Activated naive CD8-positive, alpha-beta T cell treated with anti-CD3 and anti-CD28 coated beads, Interleukin-2, amount 50 U/mL, for 16 hours (primary cell): ENCODE measurements at places on chromosomes 2 and 18.

DNA sequence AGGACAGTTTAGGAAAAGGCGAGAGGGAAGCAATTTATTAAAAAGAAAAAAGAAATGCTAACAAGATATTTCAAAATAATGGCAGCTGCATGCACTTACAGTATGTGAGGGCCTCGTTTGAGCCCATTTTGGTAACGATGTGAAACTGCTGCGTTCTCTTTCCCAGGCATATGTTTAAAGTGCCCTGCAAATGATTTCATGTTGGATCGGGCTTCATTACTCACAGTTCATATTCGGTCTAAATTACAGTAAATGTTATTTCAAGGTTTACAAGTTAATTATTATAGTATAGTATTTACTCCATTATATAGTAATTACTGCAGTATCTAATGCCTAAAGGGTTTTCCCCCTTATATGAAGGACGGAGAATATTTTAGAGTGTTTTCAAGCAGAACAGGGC, 679.1 kb downstream of the BCL11A start:
- no peak for DNase-seq

DNA sequence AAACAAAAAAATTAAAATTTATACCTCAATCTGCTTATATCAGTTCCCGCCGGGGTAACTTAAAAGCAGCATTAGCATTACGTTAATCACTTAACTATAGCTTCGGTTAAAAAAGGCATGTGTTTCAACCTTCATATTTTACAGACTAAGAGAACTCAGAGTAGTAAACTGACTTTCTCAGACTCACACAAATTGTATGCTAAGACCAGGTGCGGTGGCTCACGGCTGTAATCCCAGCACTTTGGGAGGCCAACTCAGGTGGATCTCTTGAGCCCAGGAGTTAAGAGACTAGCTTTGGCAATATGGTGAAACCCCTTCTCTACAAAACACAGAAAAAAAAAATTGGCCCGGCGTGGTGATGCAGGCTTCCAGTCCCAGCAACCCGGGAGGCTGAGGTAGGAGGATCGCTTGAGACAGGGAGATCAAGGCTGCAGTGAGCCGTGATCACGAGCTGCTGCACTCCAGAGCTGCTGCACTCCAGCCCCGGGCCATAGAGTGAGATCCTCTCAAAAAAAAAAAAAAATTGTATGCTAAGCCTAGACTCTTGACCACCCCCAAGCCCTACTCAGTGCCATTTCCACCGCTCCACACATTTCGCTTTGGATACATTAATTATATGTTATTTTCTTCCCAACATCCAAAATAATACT, 2.4 kb downstream of the HNRNPLL start:
- DNase-seq, result no peak

DNA sequence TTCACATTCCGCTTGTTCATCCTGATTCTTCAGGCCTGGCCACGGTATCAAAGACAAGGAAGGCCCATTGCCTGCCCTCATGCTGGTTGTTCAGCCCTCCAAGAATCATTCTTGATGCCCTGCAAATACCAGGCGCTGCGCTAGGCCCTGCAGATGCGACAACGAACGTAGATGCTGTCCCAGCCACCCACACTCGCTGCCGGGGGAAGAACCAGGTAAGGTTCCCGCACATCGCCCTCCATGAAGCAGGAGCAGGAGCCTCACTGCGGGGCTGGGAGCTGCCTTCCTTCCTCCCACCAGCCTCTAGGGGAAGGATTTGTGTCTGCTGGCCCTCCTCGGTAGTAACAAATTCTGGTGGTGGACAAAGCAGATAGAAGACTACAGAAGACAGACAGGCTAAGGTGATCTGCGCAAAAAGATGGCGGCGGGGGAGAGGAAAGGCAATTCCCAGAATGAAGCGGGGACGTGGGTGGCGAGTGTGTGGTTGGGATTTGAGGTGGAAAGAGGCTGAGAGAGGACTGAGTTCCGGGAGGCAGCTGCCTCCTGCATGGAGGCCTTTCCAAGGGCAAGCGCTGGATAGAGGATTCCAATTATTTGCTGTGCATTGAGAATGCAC, 19.8 kb upstream of the GPR55 start:
- no peak for DNase-seq

DNA sequence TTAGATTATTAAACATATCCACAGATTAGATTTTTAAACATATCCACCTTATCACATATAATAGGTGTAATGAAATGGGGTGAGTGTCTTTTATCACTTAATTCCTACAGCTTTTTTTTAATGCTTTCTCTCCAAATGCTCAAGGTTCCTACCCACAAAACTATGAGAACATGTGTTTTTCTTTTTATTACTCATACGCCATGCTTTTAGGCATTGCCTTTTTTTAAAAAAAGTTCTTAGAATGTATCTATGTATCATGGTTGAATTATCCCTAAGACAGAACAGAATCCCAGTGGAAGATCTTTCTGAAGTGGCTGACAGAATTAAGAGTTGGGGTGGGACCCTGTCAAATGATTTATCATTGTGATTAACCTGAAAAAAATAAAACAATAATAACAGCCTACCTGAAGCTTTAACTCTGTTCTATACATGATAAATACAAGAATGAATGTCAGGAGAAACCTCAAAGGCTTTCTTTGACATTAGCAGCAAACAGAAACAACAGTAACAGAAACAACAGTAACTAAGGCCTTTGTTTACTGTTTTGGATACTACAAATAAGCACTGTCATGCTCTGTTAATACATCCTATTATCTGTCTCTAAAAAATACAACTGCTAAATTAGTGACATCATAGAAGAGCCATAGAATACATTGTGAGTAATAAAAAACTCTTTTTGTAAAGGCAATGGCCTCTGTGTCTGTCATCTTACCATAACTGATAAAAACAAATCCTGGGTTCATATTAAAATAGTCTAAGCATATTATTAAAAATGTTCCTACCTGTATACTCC, 4.1 kb upstream of the ZNF397 start:
- no peak for DNase-seq

GRCh38 chr2:84286878-84287277, 172.2 kb downstream of the SUCLG1 start:
- no peak for DNase-seq

DNA sequence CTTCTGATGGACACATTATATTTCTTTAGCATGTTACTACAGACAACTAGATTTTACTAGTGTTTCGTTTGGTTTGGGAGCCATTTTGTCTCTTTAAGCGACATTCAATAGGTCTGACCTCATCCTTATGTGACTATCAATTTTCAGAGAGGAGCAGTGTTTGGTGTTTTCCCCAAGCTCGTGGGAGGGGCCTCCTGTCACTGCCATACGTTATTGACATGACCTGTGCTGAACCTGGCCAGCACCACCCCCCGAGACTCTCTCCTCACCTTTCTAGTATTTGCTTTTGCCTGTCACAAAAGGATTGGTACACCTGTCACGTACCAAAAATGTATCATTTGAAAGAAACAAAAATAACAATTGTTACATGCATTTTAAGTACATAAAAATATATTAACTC, 69.3 kb downstream of the PSMG2 start:
- DNase-seq, result no peak

DNA sequence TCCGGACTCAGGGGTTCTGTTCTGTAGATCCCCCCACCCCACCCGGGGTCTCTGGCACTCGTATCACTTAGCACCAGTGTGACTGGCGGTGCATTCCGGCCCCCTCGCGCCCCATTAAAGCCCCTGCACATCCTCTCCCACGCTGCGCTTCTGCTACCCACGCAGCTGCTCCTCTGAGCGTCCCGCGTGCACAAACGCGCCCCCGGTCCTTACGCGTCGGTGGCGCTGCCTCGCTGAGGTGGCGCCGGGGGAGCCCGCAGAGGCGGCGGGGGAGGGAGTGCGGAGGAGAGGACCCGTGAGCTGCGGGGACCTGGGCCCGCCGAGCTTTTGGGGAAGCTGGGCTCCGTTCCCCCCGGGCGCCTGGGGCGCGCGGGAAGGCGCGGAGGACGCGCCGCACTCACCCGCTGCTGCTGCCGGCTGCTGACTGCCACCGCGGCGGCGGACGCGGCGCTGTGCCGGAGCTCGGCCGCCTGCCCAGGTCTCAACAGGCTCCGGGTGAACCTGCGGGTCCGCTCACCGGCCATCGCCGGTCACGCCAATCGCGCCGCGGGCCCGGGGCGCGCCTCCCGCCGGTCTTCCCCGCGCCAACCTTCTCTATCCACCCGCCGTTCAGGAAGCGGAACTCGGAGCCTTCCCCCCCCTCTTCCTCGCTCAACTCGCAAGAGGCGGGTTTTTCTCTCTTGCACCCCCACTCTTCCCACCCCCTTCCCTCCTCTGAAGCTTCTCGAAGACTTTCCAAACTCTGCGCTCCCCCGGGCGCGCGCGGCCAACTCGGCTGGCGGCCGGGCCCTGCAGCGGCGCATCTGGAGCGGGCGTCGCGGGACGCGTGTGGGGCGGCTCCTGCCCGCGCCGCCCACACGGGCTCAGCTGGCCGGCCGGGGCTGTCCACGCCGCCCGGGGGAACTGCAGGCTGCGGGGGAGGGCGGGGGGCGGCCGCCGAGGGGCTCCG, at the start of gene DOCK10:
DOCK10 (minus strand) TSS at position 618 of the 949 bp plus-strand sequence; CDS start at position 524, 94 bp downstream.
- peak; percentile 53 for DNase-seq

DNA sequence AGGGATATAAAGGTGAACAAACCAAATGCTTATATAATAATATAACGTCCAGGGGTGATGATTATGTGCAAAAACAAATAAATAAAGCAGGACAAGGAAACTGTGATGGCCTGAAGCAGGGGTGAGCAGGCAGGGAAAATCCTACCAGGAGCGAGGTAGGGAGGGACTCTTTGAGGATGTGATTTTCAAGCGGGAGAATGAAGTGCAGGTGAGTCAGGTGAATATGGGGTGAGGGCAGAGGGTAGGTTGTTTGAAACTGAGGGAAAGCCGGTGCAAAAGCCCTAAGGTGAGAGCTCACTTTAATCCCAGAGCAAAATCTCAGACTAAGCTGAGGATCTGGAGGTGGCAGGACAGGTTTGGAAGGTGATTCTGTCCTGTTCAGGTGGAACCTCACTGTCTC, 40.7 kb downstream of the CYP26B1 start:
- DNase-seq, result no peak

- DNase-seq, result no peak
These were observed 100.8 kb downstream of the NOL10 start for GRCh38 chr2:10588931-10589330.

DNA sequence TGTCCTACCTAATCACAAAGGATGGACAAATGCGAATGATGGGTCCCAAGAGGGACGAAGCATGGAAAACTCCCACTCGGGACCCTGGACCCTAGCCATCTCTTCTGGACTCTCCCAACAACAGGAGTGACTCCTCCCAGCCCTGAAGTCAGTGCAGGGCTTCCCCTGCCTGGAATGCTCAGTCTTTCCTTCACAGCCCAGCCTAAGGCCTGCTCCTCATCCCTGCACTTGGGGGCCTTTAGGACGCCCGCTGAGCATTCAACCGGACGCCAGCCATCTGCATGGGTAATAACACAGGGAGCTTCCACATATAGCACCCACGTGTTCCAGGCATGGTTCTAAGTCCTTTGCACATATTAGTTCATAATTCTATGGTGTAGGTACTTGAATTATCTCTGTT, 237.5 kb downstream of the KLHL29 start:
- DNase-seq, result no peak

DNA sequence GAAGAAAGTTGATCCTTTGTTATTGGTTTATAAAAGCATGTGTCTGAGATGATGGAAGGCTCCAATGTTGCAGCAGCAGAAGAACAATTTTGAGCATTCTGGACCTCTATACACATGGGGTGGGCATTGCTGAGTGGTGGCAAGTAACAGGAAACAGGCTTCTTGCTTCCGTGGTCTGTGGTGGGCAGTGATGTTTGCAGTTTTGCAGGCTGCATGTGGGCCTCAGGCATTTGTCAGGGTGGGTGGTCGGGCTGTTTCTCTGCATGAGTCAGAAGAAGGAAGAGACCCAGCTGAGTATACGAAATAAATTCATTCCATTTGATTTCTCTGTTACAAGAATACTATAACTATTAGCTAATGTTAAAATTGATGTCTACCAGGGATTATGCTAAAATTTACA, 239.5 kb upstream of the COL3A1 start:
- no peak for DNase-seq

GRCh38 chr2:191833356-191833755, 13.5 kb downstream of the CAVIN2 start:
- DNase-seq, result no peak

- DNase-seq, result no peak
These were observed 511.4 kb downstream of the KCNJ3 start for GRCh38 chr2:155209696-155210450.

GRCh38 chr2:45874344-45874743, 222.9 kb downstream of the PRKCE start:
- no peak for DNase-seq

- DNase-seq, result no peak
These were observed 124.1 kb upstream of the FIGN start for GRCh38 chr2:163859951-163860350.

DNA sequence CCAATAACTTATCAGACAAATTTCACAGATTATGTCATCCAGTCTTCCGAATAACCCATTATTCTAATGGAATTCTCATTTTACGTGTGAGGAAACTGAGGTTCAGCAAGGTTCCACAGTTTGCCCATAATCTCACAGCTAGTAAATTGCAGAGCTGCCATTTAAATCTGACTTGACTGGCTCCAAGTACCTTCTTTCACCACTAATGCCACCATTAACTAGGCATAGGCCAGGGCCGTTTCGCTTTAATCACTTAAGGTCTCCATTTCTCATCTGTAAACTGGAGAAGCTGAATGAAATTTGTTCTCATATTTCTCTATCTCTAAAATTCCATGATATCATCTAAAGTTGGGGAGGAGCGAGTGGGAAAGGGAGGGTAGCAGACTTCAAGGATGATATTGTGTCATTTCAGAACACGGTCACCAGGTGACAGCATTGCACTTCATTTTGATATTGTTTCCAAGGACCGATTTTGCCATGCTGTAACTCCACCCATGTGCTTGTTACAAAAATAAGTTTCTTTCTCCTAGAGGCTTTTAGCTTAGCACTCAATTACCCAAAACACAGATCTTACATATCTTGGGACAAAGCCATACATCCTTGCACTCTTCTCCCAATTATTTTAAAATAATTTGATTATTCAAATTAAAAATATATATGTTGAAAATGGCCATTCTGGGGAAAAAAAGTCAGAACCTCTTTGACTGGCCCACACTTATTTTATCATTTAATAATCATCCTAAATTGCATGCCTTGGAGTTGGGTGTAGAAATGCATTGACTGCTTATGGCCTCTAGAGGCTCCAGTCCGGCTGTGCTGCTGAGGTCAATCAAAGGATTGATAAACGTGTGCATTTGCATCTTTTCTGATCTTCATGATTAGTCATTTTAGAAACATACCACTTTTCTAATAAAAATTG, 123.8 kb downstream of the AKAIN1 start:
- DNase-seq, result peak; percentile 8

DNA sequence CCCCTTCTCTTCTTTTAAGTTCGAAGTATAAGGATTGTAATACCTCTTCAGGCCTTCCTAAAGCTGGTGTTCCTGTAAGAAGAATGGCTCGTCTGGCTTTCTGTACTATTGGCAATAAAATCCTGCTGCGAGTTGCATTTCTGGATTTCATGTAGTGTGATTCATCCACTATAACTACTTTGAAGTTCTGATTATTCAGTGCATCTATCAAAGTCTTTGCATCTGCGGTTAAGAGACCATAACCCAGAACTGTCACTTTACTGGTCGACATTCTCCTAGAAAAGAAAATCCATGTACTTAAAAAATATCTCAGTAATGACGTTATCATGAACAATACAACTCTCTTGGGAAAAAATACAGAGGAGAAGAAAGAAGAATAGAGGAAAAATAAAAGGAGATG, 181.1 kb downstream of the ZRANB3 start:
- no peak for DNase-seq
